Type B pancreatic cell (in vitro differentiated cells): ENCODE measurements at places on chromosomes 3 and 15. TPM values are rescaled to one million over a fixed set of nuclear protein-coding genes. Genes with fewer than 3 reads are reported as not detected.

The PRKCD gene
- 24.0 and 37.4 TPM in 2 replicates for total RNA-seq

The SLC28A2 gene
- total RNA-seq, result 0.14 and 2.4 TPM in 2 replicates

The COL6A5 gene
- total RNA-seq, result 0.10 and 0.14 TPM in 2 replicates

The C3orf80 gene
- total RNA-seq, result 2.6 and 2.8 TPM in 2 replicates

The TERB2 gene
- total RNA-seq, result not detected in 2 replicates

The CATSPER2 gene
- total RNA-seq, result 5.1 and 9.1 TPM in 2 replicates

The BSN gene
- 3.9 and 4.0 TPM in 2 replicates for total RNA-seq

The FBN1 gene
- 7.9 and 58.4 TPM in 2 replicates for total RNA-seq

The PRICKLE2 gene
- 10.0 and 23.6 TPM in 2 replicates for total RNA-seq

The CLPX gene
- 52.1 and 55.1 TPM in 2 replicates for total RNA-seq

The RTP1 gene
- total RNA-seq, result not detected in 2 replicates

The GNAT1 gene
- total RNA-seq, result 0.71 TPM in 1 of 2 replicates, not detected in the other

The ISLR gene
- 0.24 and 41.6 TPM in 2 replicates for total RNA-seq

The ASB14 gene
- total RNA-seq, result not detected in 2 replicates

The SNX1 gene
- total RNA-seq, result 111 and 124 TPM in 2 replicates

The ZNF860 gene
- total RNA-seq, result 2.8 and 7.1 TPM in 2 replicates

The GRAMD2A gene
- total RNA-seq, result 6.0 and 15.5 TPM in 2 replicates

The CDCP1 gene
- 26.3 and 82.5 TPM in 2 replicates for total RNA-seq

The CCR2 gene
- not detected in 2 replicates for total RNA-seq

The WDR76 gene
- total RNA-seq, result 5.7 and 16.9 TPM in 2 replicates

The TM6SF1 gene
- total RNA-seq, result 0.14 and 0.24 TPM in 2 replicates

The CGNL1 gene
- total RNA-seq, result 11.8 and 16.9 TPM in 2 replicates

The EBLN2 gene
- total RNA-seq, result 6.3 and 6.4 TPM in 2 replicates

The PIGX gene
- 20.0 and 26.9 TPM in 2 replicates for total RNA-seq

The GP5 gene
- 0.10 TPM in 1 of 2 replicates, not detected in the other for total RNA-seq

The MELTF gene
- total RNA-seq, result 3.0 and 7.6 TPM in 2 replicates

The CLDN16 gene
- total RNA-seq, result 0.10 TPM in 1 of 2 replicates, not detected in the other

The TOPAZ1 gene
- total RNA-seq, result not detected in 2 replicates

The SLC6A11 gene
- 3.0 and 7.3 TPM in 2 replicates for total RNA-seq

The IL17RC gene
- total RNA-seq, result 22.6 and 30.0 TPM in 2 replicates

The GOLGA8N gene
- total RNA-seq, result 1.1 and 3.9 TPM in 2 replicates

The RASGRP1 gene
- 3.0 and 6.6 TPM in 2 replicates for total RNA-seq

The DCBLD2 gene
- total RNA-seq, result 29.2 and 51.2 TPM in 2 replicates

The SPINK8 gene
- 1.5 TPM in 1 of 2 replicates, not detected in the other for total RNA-seq

The CTNNB1 gene
- total RNA-seq, result 438 and 471 TPM in 2 replicates

The PDCD6IP gene
- 168 and 225 TPM in 2 replicates for total RNA-seq

The NTRK3 gene
- 2.9 and 16.9 TPM in 2 replicates for total RNA-seq

The PPP2R3A gene
- total RNA-seq, result 8.6 and 16.5 TPM in 2 replicates

The IMPG2 gene
- 0.43 and 0.53 TPM in 2 replicates for total RNA-seq

The ARGFX gene
- not detected in 2 replicates for total RNA-seq

The GPR149 gene
- 0.14 TPM in 1 of 2 replicates, not detected in the other for total RNA-seq

The UPK1B gene
- 49.2 and 105 TPM in 2 replicates for total RNA-seq

The VPS8 gene
- total RNA-seq, result 36.5 and 59.4 TPM in 2 replicates

The EIF4E3 gene
- 14.4 and 16.2 TPM in 2 replicates for total RNA-seq

The SEMA6D gene
- total RNA-seq, result 11.3 and 22.2 TPM in 2 replicates

The GLDN gene
- 0.52 and 0.68 TPM in 2 replicates for total RNA-seq

The ST3GAL6 gene
- total RNA-seq, result 16.5 and 21.9 TPM in 2 replicates

The FSD2 gene
- total RNA-seq, result not detected in 2 replicates

The PLAAT1 gene
- 2.6 and 3.0 TPM in 2 replicates for total RNA-seq

The GHSR gene
- total RNA-seq, result not detected in 2 replicates
